Calu3 (cell line): ENCODE measurements at places on chromosomes 11 and 22. TPM values are rescaled to one million over a fixed set of nuclear protein-coding genes. Genes with fewer than 3 reads are reported as not detected.

DNA sequence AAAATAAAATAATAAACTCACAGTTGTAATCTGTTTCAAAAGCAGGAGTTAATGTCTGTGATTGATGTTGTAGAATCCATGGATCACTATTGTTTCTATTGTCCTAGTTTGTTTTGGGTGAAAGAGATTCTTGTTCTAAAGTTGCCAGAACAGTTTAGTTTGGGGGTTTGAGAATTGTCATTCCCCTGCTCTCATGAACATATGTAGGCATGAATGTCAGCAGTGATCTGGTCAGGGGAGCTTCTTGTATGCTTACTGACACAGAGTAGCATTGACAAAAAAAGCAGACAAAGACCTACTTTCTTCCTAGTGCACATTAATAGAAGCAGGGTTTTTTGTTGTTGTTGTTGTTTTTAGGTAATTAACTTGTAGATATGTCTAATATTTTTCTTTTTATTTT lies 38.6 kb downstream of the ARHGAP1 start:
- no peak overlapping the region for H3K4me3 ChIP-seq
- H3K27ac ChIP-seq = no peak overlapping the region
- DNase-seq = no peak
- H3K36me3 ChIP-seq = peaks cover 55% of the 10 kb centered on the region
- no peaks in the 10 kb centered on the region for H3K27me3 ChIP-seq

- no peaks in the 10 kb centered on the region for H3K36me3 ChIP-seq
- H3K27me3 ChIP-seq = no peaks in the 10 kb centered on the region
- no peak for DNase-seq
Observed at GRCh38 chr22:34072585-34072984, 152.3 kb upstream of the LARGE1 start.

DNA sequence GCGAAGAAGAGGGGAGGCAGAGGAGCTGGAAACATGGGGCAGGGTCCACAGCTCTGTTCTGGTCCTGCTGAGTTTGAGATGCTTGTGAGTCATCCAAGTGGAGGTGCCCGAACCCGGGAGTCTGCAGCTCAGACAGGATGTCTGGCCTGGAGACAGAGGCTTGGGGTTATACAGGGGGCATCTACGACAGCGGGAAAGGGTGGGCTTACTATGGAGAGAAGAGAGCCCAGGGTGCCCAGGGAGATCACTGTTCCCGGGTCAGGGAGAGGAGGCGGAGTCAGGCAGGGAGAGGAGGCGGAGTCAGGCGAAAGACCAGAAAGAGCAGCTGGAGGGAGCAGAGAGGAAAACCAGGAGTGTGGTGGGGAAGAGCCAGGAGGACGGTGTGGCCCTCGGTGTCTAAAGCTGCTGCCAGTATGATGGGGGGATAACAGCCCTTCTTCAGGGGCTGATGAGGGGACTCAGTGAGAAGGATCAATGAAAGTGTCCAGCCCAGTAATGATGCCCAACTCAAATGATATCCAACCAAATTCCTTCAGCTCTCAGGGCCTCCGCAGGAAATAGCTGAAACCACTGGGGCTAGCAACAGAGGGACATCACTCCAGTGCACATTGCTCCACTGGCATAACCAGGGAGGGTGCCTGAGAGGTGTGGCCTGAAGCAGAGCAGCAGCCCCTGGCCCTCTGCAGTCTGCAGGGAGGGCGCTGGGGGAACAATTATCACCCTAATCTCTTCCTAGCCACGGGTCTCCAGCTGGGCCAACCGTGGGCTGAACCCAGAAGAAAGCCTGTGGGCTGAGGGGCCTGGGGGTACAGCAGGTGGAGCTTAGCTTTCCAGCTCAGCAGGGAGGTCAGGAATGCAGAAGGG lies 2.6 kb upstream of the LTBP3 start:
- H3K4me3 ChIP-seq = peak overlapping the region; percentile 46
- peaks cover 40% of the 10 kb centered on the region for H3K36me3 ChIP-seq
- H3K27ac ChIP-seq = peak overlapping the region; percentile 75
- H3K4me1 ChIP-seq = peaks cover 57% of the 10 kb centered on the region
- H3K27me3 ChIP-seq = no peaks in the 10 kb centered on the region

- H3K27me3 ChIP-seq = peaks cover 31% of the 10 kb centered on the region
- no peaks in the 10 kb centered on the region for H3K4me1 ChIP-seq
- H3K36me3 ChIP-seq = no peaks in the 10 kb centered on the region
- no peak overlapping the region for H3K4me3 ChIP-seq
Observed at GRCh38 chr11:124096364-124096763, 18.9 kb upstream of the VWA5A start.

- H3K4me3 ChIP-seq = peak overlapping the region; percentile 41
- H3K4me1 ChIP-seq = no peaks in the 10 kb centered on the region
- no peak for DNase-seq
- H3K27me3 ChIP-seq = peaks cover 59% of the 10 kb centered on the region
- H3K36me3 ChIP-seq = peaks cover 20% of the 10 kb centered on the region
Observed at GRCh38 chr22:24424901-24425775, 2.3 kb upstream of the ADORA2A start.

- H3K27me3 ChIP-seq = peaks cover 13% of the 10 kb centered on the region
- DNase-seq = no peak
- peaks cover 4% of the 10 kb centered on the region for H3K36me3 ChIP-seq
Observed at GRCh38 chr11:130452940-130453339, 4.5 kb downstream of the ADAMTS15 start.

GRCh38 chr11:125141686-125142535 lies 22.6 kb upstream of the PKNOX2 start:
- peaks cover 5% of the 10 kb centered on the region for H3K36me3 ChIP-seq
- peaks cover 54% of the 10 kb centered on the region for H3K27me3 ChIP-seq
- H3K4me1 ChIP-seq = peaks cover 9% of the 10 kb centered on the region

DNA sequence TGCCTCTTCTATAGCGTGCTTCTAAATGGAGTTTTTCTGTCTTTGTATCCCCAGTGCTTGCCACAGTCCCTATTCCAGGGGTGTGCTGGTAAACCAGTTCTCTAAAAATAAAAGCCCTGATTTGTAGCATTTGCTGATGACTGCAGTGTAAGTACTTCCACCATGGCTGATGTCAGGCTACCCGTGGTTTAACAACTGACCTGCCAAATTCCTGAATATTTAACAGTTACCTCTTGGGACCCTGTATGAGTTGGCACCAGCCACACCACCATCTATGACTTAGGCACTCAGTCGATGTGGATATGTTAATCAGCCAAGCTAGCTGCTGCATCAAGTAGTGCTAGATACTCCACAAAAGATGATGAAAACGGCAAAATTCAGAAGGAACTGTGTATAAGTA lies 94.0 kb upstream of the MTNR1B start:
- H3K4me1 ChIP-seq = no peaks in the 10 kb centered on the region
- H3K27me3 ChIP-seq = no peaks in the 10 kb centered on the region
- no peak for DNase-seq
- H3K27ac ChIP-seq = no peak overlapping the region

DNA sequence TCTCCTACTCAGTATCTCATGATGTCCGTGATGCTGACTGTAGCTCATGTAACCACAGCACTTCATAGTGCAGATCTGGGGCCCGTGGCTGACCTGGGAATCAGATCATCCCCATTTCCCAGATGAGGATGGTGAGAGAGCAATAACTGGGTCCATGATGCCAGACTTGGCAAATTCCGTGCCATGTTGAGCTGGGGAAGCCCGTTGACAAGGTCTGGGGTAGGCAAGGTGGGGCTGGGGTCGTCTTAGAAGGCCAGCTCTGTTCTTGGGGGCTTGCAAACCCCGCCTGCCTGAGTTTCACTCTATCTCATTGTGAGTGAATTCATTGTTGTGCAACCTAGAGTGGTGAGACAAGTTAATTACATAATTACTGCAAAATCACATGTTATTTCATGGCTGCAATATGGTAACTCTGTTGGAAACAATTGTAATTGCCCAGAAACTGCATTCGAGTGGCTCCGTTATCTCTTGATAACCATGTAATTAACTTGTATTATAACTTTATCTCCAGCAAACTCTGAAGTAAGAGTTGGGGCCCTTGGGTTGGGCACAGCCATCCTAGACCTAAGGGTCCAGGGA lies 41.7 kb downstream of the LMO1 start:
- DNase-seq = no peak
- peaks cover 59% of the 10 kb centered on the region for H3K27me3 ChIP-seq
- H3K27ac ChIP-seq = no peak overlapping the region
- H3K4me1 ChIP-seq = no peaks in the 10 kb centered on the region
- H3K36me3 ChIP-seq = no peaks in the 10 kb centered on the region

GRCh38 chr11:119757378-119757777 lies 28.4 kb upstream of the NECTIN1 start:
- H3K27me3 ChIP-seq = peaks cover 29% of the 10 kb centered on the region
- H3K36me3 ChIP-seq = no peaks in the 10 kb centered on the region
- H3K4me1 ChIP-seq = peaks cover 8% of the 10 kb centered on the region
- H3K4me3 ChIP-seq = no peak overlapping the region

GRCh38 chr22:40718250-40719204 lies 39.2 kb downstream of the MCHR1 start:
- no peak overlapping the region for H3K27ac ChIP-seq
- peaks cover 20% of the 10 kb centered on the region for H3K4me1 ChIP-seq
- no peak for DNase-seq

DNA sequence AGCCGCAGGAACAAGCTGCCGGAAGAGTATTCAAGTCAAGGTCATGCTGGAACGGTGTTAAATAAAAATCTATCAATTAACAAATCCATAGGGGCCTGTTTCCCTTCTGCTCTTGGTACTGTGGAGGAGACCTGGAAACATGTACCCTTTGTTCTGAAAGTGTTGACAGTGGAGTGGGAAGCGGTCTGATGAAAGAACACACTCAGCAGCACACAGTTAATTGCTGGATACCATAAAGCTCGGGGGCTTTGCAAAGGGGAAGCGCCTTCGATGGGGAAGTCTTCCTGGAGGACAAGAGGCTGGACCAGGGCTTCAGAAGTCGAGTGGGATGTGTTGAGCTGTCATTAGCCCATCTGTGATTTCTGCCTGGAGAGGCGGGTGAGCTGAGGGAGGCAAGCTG lies 112.5 kb upstream of the CLPB start:
- no peak overlapping the region for H3K4me3 ChIP-seq
- H3K4me1 ChIP-seq = no peaks in the 10 kb centered on the region
- DNase-seq = no peak
- H3K27ac ChIP-seq = no peak overlapping the region

DNA sequence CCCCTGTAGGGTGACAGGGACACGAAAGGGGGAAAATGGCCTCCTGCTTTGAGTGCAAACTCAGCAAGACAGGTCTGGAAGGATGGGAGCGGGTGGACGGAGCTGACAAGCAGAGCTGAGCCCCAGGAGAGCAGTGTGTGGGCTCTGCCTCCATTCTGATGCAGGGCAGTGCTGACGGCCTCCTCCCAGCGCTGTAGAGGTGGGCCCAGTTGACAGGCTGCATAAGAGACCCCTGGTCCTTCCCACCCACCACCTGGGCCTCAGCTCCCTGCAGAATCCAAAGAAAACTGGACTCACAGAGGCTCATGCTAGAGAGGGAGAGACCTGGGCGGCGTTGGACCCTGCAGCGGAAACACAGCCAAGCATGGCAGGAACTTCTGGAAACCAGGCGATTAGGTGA lies 1113.4 kb downstream of the BRD1 start:
- peaks cover 5% of the 10 kb centered on the region for H3K36me3 ChIP-seq
- no peak overlapping the region for H3K4me3 ChIP-seq
- H3K4me1 ChIP-seq = no peaks in the 10 kb centered on the region
- no peak overlapping the region for H3K27ac ChIP-seq

- H3K27me3 ChIP-seq = no peaks in the 10 kb centered on the region
- H3K36me3 ChIP-seq = peaks cover 15% of the 10 kb centered on the region
- DNase-seq = peak; percentile 62
- no peak overlapping the region for H3K4me3 ChIP-seq
- no peak overlapping the region for H3K27ac ChIP-seq
- no peaks in the 10 kb centered on the region for H3K4me1 ChIP-seq
Observed at GRCh38 chr11:27485930-27486773, 13.6 kb upstream of the LGR4 start.

GRCh38 chr22:45129703-45130524 lies 33.8 kb upstream of the NUP50 start:
- no peak overlapping the region for H3K4me3 ChIP-seq
- H3K27me3 ChIP-seq = no peaks in the 10 kb centered on the region
- H3K36me3 ChIP-seq = peaks cover 13% of the 10 kb centered on the region
- DNase-seq = no peak

DNA sequence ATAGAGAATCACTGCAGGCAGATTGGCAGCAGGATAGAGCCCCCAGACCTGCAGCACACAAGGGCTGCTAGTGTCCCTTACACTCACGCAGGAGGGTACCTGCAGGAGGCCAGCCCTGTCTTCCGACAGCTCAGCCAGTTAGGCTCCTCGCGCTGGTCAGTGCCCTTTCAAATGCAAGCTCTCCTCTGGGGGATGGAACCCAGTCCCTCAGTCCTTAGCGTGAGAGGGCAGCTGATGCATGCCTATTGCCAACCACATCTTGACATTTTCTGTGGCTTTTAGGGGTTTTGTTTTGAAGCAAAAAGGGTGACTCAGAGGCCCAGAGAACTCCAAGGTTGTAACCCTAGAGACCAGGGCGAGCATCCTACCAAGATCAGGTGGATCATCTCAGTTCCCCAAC lies 40.0 kb downstream of the WNT11 start:
- no peak overlapping the region for H3K4me3 ChIP-seq
- DNase-seq = no peak
- H3K4me1 ChIP-seq = no peaks in the 10 kb centered on the region
- peaks cover 65% of the 10 kb centered on the region for H3K27me3 ChIP-seq
- no peaks in the 10 kb centered on the region for H3K36me3 ChIP-seq
- H3K27ac ChIP-seq = no peak overlapping the region

DNA sequence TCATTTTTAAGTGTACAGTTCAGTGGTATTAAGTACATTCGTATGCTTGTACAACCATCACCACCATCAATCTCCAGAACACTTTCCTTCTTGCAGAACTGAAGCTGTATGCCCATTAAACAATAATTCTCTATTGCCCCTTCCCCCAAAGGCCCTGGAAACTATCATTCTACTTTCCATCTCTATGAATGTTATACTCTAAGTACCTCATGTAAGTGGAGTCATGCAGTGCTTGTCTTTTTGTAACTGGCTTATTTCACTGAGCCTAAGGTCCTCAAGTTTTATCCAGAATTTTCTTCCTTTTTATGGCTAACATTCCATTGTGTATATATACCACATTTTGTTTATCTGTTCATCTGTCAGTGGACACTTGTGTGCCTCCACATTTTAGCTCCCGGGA lies 29.7 kb downstream of the MMP7 start:
- no peaks in the 10 kb centered on the region for H3K36me3 ChIP-seq
- H3K27ac ChIP-seq = no peak overlapping the region
- no peak overlapping the region for H3K4me3 ChIP-seq

SCGB1D2 gene
- not detected in 2 replicates for total RNA-seq

ARHGAP20 gene
- not detected in 2 replicates for total RNA-seq

EHD1 gene
- total RNA-seq = 92.8 and 101 TPM in 2 replicates

SLC22A6 gene
- not detected in 2 replicates for total RNA-seq

TESMIN gene
- total RNA-seq = 6.8 and 9.7 TPM in 2 replicates

RGL4 gene
- not detected in 2 replicates for total RNA-seq

SCN3B gene
- 0.10 and 0.45 TPM in 2 replicates for total RNA-seq

MEI1 gene
- 0.68 and 0.83 TPM in 2 replicates for total RNA-seq

NPTXR gene
- 6.1 and 6.6 TPM in 2 replicates for total RNA-seq

DGCR6L gene
- 35.0 and 39.6 TPM in 2 replicates for total RNA-seq

TMEM191B gene
- 2.4 TPM in 1 of 2 replicates, not detected in the other for total RNA-seq

POTEH gene
- total RNA-seq = not detected in 2 replicates

MAP6 gene
- not detected in 2 replicates for total RNA-seq

OR2AG2 gene
- not detected in 2 replicates for total RNA-seq

VWA5A gene
- total RNA-seq = 1.9 and 3.3 TPM in 2 replicates

TRIM6 gene
- 0.80 and 2.8 TPM in 2 replicates for total RNA-seq

IFITM10 gene
- total RNA-seq = 3.3 and 8.1 TPM in 2 replicates
